Esophagus squamous epithelium (tissue), 5 donors: ENCODE measurements at places on chromosomes 4 and X.

- DNase-seq, result no peak
Observed at GRCh38 chrX:69813677-69814076, 197.8 kb downstream of the EDA start.

GRCh38 chrX:10062352-10062751 is 94.4 kb upstream of the CLCN4 start:
- DNase-seq, result no peak

- DNase-seq, result no peak
Observed at GRCh38 chrX:125295337-125295736, 24.3 kb upstream of the TEX13C start.

DNA sequence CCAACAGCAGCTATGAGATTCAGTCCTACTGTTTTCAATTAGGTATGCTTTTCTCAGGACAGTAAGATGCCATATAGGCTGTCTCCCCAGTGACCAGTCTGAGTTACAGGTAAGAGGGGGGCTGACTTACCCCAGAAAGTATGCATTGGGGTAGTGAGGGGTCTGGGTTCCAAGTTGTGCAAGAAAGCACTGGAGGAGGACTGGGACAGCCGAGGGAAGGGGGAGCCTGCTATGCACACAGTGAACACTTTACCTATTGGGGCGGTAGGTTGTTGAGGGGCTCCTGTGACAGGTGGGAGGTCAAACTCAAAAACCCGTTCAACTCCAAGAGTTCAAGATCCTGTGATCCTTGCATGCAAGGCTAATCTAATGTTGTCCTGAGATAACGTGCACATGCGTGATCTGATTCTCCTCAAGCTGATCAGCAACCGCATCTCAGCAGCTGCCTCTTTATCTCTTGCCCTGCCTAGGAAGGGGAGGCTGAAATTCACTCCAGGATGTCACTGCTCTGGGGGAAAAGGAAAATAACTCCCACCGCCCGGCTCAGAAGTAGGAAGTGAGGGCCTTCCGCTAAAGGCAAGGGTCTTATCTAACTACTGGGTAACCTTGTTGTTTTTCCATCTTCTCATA is 108.8 kb upstream of the KIT start:
- no peak for DNase-seq

GRCh38 chrX:120213438-120214265 is 37.0 kb upstream of the ZBTB33 start:
- DNase-seq, result no peak

GRCh38 chrX:3129256-3129655 is 88.0 kb downstream of the ARSF start:
- DNase-seq, result no peak

DNA sequence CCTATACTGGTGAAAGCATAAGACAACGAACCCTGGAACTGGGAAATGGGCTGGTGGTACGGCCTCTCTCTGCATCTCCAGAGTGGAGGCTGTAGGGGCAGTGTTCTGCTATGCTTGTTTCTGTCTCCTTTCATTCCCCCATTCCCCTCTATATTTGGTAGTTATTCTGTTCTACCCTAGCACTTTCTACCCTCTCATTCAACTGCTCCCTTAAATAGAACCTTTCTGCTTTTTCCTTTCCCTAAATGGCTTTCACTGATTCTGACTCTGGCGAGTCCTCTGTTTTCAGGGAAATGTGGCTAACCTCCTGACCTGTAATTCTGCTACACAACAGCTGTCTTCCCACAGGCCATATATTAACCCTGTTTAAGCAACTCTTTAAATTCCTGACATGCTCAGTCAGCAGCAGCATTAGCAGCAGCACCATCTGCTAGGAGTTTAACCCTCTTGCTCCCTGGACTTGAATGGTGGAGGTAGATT is 94.2 kb downstream of the CXCL13 start:
- DNase-seq, result no peak

- DNase-seq, result no peak
Observed at GRCh38 chr4:111930659-111931058, 214.6 kb upstream of the FAM241A start.

- DNase-seq, result no peak
Observed at GRCh38 chrX:136495043-136495442, 2.3 kb upstream of the HTATSF1 start.

DNA sequence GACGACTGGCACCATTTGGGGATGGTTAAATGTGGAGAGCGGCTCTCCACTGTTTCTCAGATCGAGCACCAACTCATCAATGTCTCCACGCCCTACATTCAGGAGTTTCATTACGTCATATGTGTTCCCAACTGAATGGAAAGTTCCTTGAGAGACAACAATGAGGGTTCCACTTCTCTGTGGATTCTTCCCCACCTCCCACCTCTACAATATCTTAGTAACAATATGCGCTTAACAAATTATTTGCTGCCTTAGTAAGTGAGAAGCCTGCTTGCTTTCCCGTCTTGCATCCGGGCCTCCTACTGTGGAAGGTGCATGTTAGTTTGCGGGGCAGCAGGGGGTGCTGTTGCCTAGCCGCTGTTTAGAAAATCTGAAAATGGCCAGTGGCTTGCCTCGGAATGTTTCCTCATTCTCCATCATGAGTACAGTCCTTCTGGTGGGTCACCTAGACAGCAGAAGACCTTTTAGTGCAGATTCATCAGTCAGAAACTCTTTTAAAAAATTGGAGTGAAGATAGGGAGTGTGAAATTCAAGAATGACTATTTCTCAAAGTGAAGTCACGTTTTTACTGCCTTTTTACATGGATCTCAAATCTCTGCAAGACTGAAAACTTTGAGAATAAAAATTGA is 55.7 kb downstream of the PHOX2B start:
- DNase-seq, result no peak

DNA sequence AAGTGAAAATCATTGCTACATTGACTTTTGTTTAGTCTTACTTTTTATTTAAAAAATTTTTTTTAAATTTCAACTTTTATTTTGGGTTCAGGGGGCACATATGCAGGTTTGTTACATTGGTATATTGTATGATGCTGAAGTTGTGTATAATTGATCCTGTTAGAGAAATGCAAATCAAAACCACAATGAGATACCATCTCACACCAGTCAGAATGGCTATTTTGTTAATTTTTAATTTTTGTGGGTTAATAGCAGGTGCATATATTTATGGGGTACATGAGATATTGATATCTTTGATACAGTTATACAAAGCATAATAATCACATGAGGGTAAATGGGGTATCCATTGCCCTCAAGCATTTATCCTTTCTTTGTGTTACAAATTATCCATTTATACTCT is 34.1 kb downstream of the RBMX2 start:
- DNase-seq, result no peak

DNA sequence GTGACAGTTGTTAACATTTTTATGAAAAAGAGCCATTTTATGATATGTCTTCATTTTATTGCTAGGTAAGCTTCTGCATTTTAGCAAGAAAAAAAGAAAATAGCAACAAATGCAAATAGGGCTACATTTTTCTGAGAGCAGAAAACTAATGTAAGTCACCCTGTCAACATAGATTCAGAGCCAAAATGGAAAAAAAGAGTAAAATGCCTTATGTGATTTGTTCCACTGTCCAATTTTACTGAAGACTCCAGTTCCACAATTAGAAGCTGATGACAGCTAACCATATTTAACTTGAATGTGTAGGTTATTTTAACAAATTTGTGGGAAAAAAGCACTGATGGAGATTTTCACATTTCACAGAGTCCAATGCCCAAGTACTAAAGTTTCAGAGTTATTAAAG is 772.3 kb downstream of the FAT4 start:
- no peak for DNase-seq

DNA sequence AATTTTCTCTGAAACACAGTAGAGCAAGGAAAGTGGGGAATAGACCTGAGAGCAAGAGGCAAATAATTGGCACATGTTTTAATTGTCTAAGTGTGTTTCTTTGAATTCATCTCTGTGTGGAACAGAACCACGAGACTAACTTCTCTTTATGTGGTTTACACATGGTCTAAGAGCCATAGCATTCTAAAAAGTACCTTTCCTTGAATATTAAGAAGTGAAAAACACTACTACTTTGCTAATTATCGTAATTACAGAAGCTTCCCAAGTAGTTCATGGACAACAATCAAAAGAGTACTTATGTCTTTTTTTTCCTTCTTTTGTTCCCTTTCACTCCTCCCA is 2.9 kb upstream of the CYBB start:
- no peak for DNase-seq

DNA sequence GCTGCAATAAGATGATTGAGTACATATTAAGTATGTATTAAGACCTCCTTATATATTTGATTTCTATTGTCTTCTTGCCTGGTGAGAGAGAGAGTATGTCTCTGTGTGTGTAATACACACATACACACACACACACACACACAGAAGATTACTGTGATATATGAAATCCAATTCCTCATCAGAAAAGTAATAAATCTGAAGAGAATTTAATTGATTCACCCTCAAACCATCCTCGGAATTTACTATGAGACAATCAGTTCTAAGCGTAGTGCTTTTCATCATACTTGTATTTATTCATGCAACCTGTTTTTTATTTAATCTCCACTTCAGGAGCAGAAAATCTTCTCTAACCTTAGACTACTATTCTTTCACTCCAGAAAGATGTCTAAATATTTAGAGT is 62.3 kb upstream of the TLL1 start:
- DNase-seq, result no peak

DNA sequence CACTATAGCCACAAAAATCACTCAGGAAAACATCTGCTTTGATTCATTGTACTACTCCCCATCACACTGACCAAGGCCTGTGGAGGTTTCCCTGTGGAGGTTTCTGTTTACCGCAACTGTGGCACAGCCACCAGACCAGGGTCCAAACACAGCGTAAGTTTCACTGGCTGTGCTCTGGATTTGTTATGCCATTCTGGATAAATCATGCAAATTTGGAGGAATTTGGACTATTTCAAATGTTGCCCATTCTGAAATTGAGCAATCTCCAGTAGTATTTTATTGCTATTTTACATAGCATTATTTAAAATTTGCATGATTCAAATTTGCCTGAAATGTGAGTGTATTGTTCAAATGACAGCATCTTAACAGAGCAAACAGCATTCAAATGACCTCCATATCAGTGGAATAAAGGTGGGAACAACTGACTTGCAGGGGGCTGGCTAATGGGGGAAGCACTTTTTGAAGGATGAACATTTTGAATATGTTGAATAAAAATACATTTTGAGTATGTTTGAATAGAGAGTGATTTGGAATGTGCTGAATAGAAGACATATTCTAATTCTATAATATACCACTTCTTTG is 66.1 kb upstream of the ACSL1 start:
- DNase-seq, result no peak

GRCh38 chr4:76622126-76622525 is 187.1 kb downstream of the SHROOM3 start:
- no peak for DNase-seq

DNA sequence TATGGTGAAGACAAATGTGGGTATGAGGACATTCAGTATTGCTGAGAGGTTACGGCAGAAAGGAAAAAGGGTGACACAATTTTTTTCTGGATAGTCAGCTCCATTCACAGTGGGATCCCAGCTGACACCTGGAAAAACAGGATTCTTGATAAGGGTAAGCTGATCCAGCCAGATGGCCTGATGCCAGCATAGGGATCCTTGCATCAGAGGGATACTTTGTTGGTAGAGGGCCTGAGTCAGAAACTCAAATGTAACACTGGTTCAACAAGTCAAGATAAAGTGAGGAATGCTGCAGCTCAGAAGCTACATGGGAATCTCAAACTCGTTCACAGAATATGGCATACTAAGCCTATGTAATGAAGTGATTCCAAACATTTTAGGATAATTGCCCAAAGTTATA is 726.7 kb downstream of the C4orf33 start:
- DNase-seq, result no peak

GRCh38 chrX:63434665-63435064 is 83.5 kb upstream of the SPIN4 start:
- DNase-seq, result no peak

DNA sequence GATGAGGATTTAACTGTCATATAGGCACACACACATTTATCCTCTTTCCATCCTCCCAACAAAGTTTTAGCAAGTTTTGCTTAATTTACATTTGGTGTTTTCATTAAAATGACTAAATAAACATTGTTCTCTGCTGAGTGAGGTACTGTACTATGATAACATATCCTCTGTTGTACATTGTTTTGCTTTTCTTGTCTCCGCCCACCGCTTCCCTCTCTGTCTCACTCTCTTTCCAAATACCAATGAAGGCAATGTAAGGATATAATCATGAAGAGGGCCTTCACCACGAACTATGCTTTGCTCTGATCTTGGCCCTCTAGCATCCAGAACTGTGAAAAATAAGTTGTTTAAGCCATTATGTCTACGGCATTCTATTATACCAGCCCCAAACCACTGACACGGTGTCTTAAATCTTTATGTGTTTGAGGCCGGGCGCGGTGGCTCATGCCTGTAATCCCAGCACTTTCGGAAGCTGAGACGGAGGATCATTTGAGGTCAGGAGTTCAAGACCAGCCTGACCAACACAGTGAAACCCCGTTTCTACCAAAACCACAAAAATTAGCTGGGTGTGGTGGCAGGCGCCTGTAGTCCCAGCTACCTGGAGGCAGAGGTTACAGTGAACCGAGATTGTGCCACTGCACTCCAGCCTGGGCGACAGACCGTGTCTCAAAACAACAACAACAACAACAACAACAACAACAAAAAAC is 65.3 kb downstream of the HPRT1 start:
- no peak for DNase-seq

GRCh38 chr4:111204797-111205196 is 581.9 kb upstream of the PITX2 start:
- no peak for DNase-seq

DNA sequence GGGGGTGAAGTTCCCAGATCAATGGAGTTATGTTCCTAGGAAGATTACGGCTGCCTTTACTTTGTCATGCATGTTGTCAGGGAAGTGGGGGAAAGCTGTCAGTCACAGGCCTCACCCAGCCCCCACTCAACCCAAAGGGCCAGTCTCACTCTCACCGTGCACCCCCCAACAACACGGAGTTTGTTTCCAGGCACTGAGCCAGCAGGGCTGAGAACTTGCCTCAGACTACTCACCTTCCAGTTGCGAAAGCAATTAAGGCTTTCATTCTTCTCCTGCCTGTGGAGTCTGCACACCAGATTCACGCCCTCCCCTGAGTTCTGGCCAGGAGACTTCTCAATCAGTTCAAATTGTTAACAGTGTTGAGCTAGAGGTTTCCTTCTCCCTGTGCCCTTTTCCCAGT is 114.3 kb downstream of the SH3BGRL start:
- DNase-seq, result no peak

DNA sequence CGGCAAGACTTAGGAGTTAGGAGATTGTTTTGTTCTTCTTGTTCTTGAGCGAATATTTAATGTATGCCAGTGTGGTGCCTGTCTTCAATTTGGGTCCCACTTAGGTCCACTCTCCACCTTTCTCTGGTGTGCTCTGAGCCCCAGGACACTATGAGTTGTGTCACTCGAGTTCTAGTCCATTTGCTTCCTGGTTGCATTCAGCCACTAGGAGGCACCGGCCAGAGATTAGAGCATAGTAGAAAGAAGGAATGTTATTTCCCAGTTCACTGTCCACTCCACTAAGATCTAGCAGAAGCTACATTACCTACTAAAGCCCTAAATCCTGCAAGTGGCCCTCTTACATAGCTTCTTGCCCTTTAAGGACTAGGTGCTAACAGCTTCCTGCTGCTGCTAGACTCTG is 326.9 kb downstream of the NAF1 start:
- DNase-seq, result no peak
